SW 1271 (cell line): ENCODE measurements at places on chromosomes 12 and 14.
A peak's percentile ranks its signal among the peaks of the same experiment; 100 is the strongest.

- DNase-seq: no peak
Observed at GRCh38 chr12:83065562-83065961, 378.9 kb downstream of the TMTC2 start.

GRCh38 chr12:52860102-52860823, 11.5 kb upstream of the KRT78 start:
- no peak for DNase-seq

DNA sequence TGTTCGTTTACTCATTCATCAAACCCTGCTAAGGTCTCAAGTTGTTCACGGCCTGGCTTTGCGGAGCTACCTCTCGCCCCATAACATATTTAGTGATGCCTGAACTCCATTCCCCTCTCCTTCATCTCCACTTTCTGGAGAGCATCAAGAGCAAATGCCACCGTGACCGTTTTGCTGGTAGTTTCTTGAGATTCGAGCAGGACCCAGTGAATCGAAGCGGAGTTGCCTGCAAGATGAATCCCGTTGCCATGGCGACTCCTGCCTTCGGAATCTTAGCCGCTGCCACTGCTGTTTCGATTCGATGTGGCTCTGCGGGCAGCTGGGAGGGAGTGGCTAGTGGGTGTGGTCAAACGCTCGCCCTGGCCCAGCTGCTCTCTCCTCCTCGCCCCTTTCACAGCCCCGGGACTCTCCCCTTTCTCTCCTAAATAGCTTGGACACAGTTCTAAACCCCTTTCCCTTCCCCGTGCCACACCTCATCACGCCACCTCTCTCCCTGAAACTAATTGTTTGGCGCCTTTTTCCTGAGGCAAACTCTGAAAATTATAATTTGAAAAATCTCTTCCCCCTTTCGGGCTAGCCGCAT, 1.4 kb downstream of the DAAM1 start:
- DNase-seq: peak; percentile 88

GRCh38 chr12:124126950-124127655, 154.1 kb downstream of the ZNF664 start:
- DNase-seq: no peak

- DNase-seq: no peak
Observed at GRCh38 chr14:91298576-91298975, 54.1 kb upstream of the GPR68 start.

DNA sequence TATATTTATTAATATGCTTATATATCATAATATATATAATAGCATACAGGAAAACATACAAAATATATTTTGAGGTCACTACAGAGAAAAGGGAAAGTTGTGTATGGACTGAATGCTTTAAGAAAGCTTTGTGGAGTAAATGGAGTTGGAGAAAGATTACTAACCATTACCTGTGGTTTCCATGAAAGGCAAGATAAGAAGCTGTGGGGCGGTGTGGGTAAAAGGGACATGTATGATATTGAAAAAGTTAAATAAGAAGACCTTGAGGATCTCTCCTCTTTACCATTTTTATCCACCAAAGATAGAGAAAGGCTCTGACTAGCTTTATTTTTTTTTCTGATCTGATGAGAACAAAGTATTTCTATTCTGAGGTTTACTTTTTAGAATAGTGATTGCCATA, 404.4 kb downstream of the TRHDE start:
- no peak for DNase-seq

GRCh38 chr12:70444903-70445302, 78.8 kb downstream of the KCNMB4 start:
- no peak for DNase-seq

GRCh38 chr12:129103231-129103630, 250.0 kb downstream of the GLT1D1 start:
- DNase-seq: no peak

DNA sequence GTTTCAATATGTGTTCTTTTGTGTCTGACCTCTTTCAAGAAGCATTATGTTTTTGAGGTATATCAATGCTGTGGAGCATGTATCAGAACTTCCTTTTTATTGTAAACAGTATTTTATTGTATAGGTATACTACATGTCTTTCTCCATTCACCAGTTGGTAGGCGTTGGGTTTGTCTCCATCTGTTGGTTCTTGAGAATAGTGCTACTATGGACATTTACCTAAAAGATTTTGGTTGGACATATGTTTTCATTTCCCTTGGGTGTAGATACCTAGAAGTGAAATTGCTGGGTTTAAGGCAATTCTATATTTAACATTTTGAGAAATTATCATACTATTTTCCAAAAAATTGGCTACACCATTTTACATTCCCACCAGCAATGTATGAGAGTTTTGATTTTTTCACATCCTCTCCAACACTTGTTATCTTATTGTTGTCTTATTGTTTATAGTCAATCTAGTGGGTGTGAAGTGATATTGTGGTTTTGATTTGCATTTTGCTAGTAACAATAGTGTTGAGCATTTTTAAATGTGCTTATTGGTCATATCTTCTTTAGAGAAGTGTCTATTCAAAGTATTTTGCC, 409.2 kb downstream of the IPO8 start:
- peak; percentile 50 for DNase-seq

DNA sequence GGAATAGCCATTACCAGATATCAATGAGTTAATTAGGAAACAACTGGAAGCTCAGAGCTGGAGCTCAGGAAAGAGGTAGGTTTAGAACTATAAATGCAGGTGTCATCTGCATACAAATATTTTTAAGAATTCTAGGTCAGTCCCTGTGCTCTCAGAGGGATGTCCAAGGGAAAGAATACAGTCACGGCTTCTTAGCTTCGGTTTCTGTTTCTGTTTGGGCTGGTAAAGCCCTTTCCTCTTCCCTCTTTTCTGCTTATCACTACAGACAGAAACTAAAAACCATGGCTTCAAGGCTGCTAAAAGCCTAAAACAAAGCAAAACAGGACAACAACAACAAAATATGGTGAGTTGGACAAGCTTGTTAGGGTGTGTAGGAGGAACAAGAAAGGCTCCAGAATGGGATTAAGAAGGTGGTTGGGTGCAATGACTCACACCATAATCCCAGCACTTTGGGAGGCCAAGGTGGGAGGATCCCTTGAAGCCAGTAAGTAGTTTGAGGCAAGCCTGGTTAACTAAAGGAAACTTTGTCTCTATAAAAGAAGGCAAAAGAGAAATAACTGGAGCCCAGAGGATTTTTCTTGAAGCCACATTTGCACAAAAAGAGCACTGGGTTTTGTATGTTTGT, 113.0 kb downstream of the SEC23A start:
- DNase-seq: no peak

- DNase-seq: no peak
Observed at GRCh38 chr14:74658535-74659131, 46.6 kb upstream of the LTBP2 start.

GRCh38 chr12:57128519-57129247, 400 bp downstream of the LRP1 start:
- DNase-seq: no peak

- DNase-seq: no peak
Observed at GRCh38 chr14:52900731-52901130, 50.1 kb downstream of the FERMT2 start.

GRCh38 chr14:100618318-100618693, 31.1 kb upstream of the BEGAIN start:
- DNase-seq: no peak

DNA sequence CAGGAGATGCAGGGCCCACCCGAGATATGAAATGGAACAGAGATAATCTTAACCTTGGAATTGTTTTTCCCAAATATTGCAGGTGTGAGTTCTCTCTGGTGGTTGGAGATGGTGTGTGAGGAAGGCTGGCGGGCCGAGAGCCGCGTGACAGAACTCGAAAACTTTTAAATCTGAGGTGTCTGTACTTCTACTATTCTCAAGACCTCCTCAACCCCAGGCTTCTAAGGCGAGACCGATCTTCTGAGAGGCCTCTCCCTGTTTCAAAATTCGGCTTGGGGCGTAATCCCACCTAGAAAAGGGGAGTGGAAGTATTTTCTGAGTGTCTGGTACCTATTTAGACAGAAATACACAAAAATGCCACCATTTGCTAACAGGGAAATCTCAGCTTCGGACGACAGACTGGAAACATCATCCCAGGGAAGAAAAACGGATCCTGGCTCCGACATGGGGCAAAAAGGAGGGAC, 611 bp downstream of the SARNP start:
- peak; percentile 52 for DNase-seq

GRCh38 chr12:56146492-56147460, 5.6 kb upstream of the MYL6B start:
- no peak for DNase-seq

GRCh38 chr14:69818758-69819191, 21.7 kb upstream of the SLC10A1 start:
- DNase-seq: peak; percentile 73

DNA sequence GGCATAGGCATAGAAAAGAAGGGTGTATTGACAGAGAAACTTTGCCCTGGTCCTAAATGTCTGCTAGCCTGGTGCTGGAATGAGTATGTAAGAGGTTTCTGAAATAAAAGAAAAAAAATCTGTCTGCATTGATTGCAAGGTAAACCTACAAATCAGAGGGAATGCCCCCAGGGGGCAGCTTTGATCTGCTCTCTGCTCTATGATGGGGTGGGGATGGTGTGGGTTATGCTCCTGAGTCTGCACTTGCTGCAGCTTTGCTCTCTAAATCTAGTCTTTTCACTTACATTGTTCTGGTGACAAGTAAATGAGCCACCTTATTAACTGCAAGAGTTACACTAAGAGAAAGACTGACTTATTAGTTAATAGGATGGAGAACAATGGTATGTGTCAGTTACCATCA, 468.4 kb upstream of the STXBP6 start:
- DNase-seq: no peak

DNA sequence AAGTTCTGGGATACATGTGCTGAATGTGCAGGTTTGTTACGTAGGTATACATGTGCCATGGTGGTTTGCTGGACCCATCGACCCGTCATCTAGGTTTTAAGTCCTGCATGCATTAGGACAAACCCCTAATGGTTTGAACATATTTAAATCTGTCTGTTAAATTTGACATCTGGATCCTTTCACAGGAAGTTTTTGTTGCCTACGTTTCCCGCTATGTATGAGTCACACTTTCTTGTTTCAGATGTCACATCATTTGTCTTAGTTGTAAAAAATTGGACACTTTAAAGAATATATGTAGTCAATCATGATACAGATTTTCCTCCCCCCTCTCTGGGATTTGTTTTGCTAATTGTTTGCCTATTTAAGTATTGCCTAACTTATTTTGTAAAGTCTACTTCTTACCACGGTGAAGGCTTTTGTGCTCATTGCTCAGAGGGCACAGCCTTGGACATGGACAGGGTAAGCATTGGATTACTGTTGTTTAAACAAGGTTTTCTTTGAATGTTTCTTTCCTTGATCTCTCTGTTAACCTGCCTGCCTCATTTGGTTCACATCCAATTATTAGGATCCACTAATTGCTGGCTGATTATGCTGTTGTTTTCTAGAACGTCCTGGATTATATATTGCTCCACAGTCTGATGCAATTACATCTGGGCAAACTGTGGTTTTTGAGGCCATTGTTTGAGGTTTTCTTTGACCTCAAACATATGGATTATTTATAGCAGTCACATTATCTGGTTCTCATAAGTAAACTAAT, 1441.4 kb downstream of the AACS start:
- no peak for DNase-seq

DNA sequence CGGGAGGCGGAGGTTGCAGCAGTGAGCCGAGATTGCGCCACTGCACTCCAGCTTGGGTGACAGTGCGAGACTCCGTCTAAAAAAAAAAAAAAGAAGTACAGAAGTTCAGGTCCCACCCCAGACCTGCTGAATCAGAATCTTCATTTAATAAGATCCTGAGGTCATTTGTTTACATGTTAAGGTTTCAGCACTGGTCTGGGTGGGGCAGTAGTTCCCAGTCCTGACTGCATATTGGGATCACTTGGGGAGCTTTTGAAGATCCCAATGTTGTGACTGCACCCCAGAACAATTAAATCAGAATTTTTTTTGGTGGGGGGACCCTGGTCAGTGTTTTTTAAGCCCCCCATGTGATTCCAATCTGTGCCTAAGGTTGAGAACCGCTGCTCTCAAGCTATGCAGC, 11.7 kb upstream of the COL2A1 start:
- DNase-seq: no peak

DNA sequence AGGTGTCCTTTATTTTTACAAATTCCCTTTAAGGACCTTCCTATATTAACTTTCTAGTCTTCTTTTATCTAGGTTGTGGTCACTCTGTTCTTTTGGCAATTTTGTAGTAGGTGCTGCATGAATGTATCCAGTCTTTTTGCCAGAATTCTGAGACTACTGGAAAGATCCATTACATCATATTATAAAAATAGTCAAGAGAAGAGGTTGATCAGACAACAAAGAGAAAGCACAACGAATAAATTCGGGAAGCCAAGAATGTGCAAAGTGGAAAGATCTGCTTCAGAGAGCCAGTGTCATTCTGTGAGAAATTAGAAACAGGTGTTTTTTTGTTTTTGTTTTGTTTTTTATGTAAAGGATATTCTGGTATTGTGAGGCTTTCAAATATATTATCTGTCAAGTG, 15.8 kb upstream of the SLC16A7 start:
- no peak for DNase-seq

DNA sequence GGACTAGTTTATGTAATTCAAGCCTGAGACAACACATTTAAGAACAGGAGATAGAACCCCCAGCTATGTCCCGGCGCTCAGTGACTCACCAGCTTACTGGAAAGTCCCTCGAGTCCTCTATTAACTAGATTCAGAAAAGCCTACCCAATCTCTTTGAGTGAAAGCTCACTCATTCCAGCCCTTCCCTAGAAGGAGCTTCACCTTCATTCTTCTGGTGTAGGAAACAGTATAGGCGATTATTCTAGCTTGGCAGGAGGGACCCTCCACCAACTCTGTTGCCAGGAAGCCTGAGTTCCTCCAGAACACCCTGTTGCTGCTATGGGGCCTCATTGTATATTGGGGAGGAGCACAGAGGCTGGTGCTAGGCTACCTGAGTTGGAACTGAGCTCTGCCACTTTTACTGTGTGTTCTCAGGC, 57.2 kb upstream of the AEBP2 start:
- peak; percentile 75 for DNase-seq

DNA sequence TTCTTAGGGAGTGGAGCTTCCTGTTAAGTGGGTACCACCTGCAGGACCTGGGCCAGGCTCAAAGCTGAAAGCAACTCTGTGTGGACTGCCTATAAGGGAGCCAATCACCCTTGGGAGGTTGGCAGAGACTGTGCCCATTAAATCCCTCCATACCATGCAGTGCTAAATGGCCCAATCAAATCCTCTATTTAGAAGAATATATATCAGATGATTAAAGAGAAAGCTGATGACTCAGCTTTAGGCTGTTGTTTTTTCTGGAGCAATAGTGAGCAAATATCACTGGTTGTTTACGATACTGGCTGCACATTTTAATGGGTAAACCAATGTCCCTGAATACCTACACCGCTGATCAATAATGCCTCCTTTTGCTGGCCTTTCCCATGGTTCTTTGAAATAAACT, 101.3 kb downstream of the TMX1 start:
- DNase-seq: no peak

GRCh38 chr14:38310420-38310995, 54.6 kb upstream of the CLEC14A start:
- DNase-seq: no peak

GRCh38 chr12:3236345-3237187, 159.4 kb downstream of the TSPAN9 start:
- DNase-seq: no peak

DNA sequence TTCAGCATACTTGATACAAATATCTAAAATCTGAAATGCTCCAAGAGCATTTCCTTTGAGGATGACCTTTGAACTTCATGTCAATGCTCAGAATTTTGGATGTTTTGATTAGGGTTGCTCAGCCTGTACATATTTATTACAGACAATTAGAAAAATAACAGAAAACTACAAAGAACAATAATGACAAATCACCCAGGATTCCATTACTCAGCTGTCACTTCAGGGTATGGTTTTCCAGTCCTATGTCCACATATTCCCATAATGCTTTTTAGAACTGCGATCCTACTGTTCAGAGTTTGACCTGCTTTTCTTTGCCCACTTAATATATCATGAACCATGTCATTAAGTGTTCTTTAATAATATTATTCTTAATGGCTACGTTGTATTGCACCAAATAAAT, 11.4 kb downstream of the DLGAP5 start:
- no peak for DNase-seq
